ENCODE measurements at places on chromosomes 7 and 10. TPM values are rescaled to one million over a fixed set of nuclear protein-coding genes. Genes with fewer than 3 reads are reported as not detected.

DNA sequence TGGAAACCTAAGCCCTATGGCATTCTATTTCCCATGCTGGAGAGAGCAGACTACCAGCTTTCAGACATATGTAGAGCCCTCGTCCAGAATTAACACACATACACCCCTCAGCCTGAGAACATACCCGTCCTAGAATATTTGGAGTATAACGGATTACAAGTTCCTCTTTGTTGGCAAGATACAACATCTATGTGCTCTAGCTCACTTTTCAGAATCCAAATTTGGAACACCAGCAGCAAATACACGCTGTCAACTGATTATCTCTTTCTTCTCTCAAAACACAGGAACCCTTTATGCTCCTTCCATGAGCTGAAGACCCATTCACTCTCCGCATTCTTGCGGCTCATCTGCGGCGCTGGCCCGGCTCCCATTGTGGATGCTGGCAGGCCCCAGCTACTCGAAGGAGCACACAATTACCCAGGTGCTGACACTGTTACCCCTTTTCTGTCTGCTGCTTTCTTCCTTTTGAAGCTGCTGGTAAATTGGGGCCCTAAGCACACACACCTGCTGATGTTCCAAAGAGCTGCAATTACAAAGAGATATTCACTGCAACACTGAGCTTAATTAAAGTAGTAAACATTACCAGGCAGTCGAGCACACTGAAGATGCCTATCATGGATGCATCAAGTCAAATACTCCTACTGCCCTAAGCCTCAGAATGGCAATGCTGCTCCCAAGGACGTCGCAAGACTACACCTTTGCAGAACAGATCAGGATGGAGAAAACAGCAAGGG is 70.0 kb downstream of the VOPP1 start:
- H3K4me3 ChIP-seq, result no peak overlapping the region
- DNase-seq, result no peak
- no peaks in the 10 kb centered on the region for H3K27me3 ChIP-seq
- no peaks in the 10 kb centered on the region for H3K4me1 ChIP-seq

DNA sequence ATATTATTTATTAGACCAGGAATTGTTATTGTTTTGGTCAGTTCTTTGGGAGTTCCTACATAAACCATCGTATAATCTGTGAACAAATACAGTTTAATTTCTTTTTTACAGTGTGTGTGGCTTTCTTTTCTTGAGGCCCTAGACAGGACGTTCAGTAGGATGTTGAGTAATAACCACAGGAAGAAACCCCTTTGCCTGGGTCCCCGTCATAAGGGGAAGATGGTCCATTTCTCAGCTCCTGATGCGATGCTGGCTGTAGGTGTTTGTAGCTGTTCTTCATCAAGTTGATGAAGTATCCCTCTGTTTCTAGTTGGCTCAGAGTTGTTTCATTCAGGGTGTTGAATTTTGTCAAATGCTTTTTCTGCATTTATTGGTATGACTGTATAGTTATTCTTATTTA is 219.7 kb upstream of the ADARB2 start:
- no peak overlapping the region for H3K4me3 ChIP-seq
- H3K4me1 ChIP-seq, result no peaks in the 10 kb centered on the region
- no peaks in the 10 kb centered on the region for H3K27me3 ChIP-seq
- no peaks in the 10 kb centered on the region for H3K36me3 ChIP-seq

GRCh38 chr10:125064681-125065492 is 95.5 kb downstream of the CTBP2 start:
- H3K4me3 ChIP-seq, result no peak overlapping the region
- peaks cover 3% of the 10 kb centered on the region for H3K4me1 ChIP-seq
- H3K27me3 ChIP-seq, result no peaks in the 10 kb centered on the region
- H3K36me3 ChIP-seq, result peaks cover 6% of the 10 kb centered on the region
- DNase-seq, result peak; percentile 53
- H3K27ac ChIP-seq, result no peak overlapping the region

DNA sequence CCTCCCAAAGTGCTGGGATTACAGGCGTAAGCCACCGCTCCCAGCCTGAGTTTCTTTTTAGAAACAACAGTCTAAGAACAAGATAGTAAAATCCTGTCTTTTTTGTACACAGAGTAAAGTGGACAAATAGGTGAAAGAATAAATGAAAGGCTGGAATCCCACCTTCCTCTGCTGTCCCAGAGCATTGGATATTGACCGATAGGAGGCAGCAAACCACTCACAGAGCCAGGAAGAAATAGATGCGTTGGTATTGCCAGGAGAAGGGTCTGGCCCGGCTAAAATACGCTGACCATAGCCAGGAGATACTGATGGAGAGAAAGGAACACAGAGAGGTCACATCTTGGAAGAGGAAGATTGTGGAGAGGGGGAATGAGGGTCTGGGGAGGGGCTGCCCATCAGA is 11.4 kb upstream of the ZNF12 start:
- H3K4me1 ChIP-seq, result no peaks in the 10 kb centered on the region
- H3K36me3 ChIP-seq, result no peaks in the 10 kb centered on the region
- no peak for DNase-seq
- H3K4me3 ChIP-seq, result no peak overlapping the region

DNA sequence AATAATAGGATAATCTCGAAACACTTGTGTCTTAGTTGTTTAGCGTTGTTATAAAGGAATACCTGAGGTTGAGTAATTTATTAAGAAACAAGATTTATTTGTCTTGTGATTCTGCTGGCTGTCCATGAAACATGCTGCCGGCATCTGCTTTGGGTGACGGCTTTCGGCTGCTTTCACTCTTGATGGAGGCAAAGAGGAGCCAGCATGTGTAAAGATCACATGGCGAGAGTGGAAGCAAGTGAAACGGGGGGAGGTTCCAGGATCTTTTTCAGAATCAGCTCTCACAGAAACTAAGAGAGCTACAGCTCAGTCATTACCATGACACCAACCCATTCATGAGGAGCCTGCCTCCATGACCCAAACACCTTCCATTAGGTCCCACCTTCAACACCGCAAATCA is 402.8 kb downstream of the CDC14C start:
- no peaks in the 10 kb centered on the region for H3K27me3 ChIP-seq
- no peak for DNase-seq
- no peaks in the 10 kb centered on the region for H3K4me1 ChIP-seq
- H3K4me3 ChIP-seq, result no peak overlapping the region

- no peaks in the 10 kb centered on the region for H3K27me3 ChIP-seq
- no peak overlapping the region for H3K4me3 ChIP-seq
- H3K36me3 ChIP-seq, result no peaks in the 10 kb centered on the region
- no peak overlapping the region for H3K27ac ChIP-seq
- no peaks in the 10 kb centered on the region for H3K4me1 ChIP-seq
These were observed 953.4 kb downstream of the ANKRD7 start for GRCh38 chr7:119177863-119178262.

- no peak overlapping the region for H3K4me3 ChIP-seq
- DNase-seq, result peak; percentile 95
- no peaks in the 10 kb centered on the region for H3K36me3 ChIP-seq
- no peaks in the 10 kb centered on the region for H3K4me1 ChIP-seq
- no peaks in the 10 kb centered on the region for H3K27me3 ChIP-seq
- no peak overlapping the region for H3K27ac ChIP-seq
These were observed 4.1 kb downstream of the MBLAC1 start for GRCh38 chr7:100130608-100131453.

GRCh38 chr7:19011212-19011611 is 106.2 kb downstream of the TWIST1 start:
- H3K4me3 ChIP-seq, result no peak overlapping the region
- no peaks in the 10 kb centered on the region for H3K36me3 ChIP-seq
- no peaks in the 10 kb centered on the region for H3K27me3 ChIP-seq
- H3K27ac ChIP-seq, result no peak overlapping the region
- no peaks in the 10 kb centered on the region for H3K4me1 ChIP-seq

DNA sequence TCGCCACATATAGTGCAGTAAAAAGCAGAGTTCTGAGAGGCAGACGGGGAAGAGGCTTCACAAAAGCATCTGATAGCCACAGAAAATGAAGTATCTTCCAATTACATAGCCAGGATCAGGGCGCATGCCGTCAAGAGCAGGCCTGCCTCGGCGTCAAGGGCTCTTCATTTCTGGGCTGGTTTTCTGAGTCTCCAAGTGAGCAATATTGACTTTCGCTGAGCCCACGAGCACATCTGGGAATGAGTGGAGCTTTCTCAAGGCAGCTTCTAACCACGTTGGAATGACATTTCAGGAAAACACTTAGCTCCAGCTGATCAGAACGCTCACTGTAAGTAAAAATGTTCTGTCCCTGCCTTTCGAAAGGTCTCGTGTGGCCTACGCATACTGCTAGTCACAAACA is 51.9 kb downstream of the CLRN3 start:
- no peak overlapping the region for H3K4me3 ChIP-seq
- no peak for DNase-seq
- no peaks in the 10 kb centered on the region for H3K27me3 ChIP-seq
- no peaks in the 10 kb centered on the region for H3K4me1 ChIP-seq
- no peaks in the 10 kb centered on the region for H3K36me3 ChIP-seq

DNA sequence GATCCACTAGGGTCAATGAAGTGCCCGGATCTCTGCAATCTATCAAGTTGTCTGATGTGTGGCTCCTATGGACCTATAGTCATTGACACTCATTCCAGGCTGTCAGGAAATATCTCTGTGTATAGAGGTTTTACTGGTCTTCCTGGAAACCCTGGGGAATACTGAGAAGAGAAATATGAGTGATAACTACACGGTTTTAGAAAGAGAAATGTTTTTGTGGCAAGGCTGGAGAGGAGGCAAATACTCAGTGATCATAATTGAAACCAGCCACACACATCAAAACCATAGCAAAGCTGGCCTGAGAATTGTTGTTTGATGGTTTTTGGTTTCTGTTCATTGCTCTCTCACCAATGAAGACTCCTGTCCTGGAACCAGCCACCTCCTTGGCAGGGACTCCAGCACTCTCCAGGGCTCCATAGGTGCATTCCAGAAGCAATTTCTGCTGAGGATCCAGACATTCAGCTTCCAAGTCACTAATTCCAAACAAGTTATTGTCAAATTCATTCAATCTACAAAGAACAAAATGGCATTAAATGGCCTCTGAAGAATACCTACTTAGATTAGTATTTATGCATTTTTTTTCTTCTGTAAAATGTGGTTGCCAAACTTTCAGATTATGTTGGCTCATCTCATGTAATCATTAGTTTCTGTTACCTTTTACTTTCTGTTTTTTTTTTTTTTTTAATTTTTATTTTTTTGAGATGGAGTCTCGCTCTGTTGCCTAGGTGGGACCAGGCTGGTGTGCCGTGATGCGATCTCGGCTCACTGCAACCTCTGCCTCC is 108.6 kb upstream of the ABI1 start:
- no peaks in the 10 kb centered on the region for H3K27me3 ChIP-seq
- no peak overlapping the region for H3K27ac ChIP-seq
- no peak overlapping the region for H3K4me3 ChIP-seq
- no peak for DNase-seq
- H3K4me1 ChIP-seq, result no peaks in the 10 kb centered on the region

GRCh38 chr7:158469396-158470051 is 118.1 kb downstream of the PTPRN2 start:
- no peak for DNase-seq
- no peak overlapping the region for H3K4me3 ChIP-seq
- H3K27me3 ChIP-seq, result no peaks in the 10 kb centered on the region
- no peak overlapping the region for H3K27ac ChIP-seq
- H3K36me3 ChIP-seq, result no peaks in the 10 kb centered on the region
- H3K4me1 ChIP-seq, result no peaks in the 10 kb centered on the region

DNA sequence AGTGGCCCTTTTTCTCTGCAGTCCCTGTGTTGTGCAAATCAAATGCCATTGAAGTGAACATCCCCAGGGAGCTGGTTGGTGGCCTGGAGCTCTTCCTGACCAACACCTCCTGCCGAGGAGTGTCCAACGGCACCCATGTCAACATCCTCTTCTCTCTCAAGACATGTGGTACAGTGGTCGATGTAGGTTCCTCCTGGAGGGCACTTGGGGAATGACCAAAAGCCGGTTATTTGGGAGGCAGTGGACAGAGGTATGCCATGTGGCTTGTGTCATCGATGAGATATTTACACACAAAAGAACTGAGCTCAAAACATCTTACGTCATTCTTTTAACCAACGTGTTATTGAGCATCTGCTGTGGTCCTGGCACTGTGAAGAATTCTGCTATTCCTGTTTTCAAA is 19.7 kb downstream of the OIT3 start:
- H3K4me3 ChIP-seq, result no peak overlapping the region
- H3K27ac ChIP-seq, result no peak overlapping the region
- H3K4me1 ChIP-seq, result no peaks in the 10 kb centered on the region
- no peaks in the 10 kb centered on the region for H3K27me3 ChIP-seq
- no peaks in the 10 kb centered on the region for H3K36me3 ChIP-seq

- H3K27ac ChIP-seq, result peak overlapping the region; percentile 10
- no peaks in the 10 kb centered on the region for H3K27me3 ChIP-seq
- H3K4me1 ChIP-seq, result peaks cover 9% of the 10 kb centered on the region
- no peaks in the 10 kb centered on the region for H3K36me3 ChIP-seq
These were observed 52.0 kb downstream of the GRB10 start for GRCh38 chr7:50730446-50731400.

GRCh38 chr10:62217683-62218082 is 51.0 kb downstream of the RTKN2 start:
- H3K27me3 ChIP-seq, result no peaks in the 10 kb centered on the region
- no peaks in the 10 kb centered on the region for H3K4me1 ChIP-seq
- H3K4me3 ChIP-seq, result no peak overlapping the region

DNA sequence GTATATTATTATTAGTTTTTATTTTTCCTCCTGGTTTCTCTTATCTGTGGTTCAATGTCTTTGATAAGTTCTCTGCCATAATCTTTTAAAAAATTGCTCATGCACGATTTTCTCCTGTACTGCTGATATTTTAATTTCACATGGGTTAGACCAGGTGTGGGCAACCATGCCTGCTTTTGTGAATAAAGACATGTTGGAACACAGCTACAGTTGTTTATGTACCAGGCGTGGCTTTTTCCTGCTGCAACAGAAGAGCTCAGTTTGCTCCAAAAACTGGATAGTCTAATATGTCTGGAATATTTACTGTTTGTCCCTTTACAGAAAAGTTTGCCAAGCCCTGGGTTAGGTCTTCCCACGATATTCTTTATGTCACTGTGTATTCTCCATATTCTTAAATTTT is 105.2 kb downstream of the VWC2 start:
- no peak overlapping the region for H3K4me3 ChIP-seq
- no peak overlapping the region for H3K27ac ChIP-seq
- no peaks in the 10 kb centered on the region for H3K4me1 ChIP-seq
- H3K27me3 ChIP-seq, result no peaks in the 10 kb centered on the region
- DNase-seq, result no peak

- H3K4me3 ChIP-seq, result no peak overlapping the region
- H3K27me3 ChIP-seq, result no peaks in the 10 kb centered on the region
- H3K27ac ChIP-seq, result no peak overlapping the region
- no peaks in the 10 kb centered on the region for H3K4me1 ChIP-seq
- no peak for DNase-seq
- no peaks in the 10 kb centered on the region for H3K36me3 ChIP-seq
These were observed 9.2 kb downstream of the MAT1A start for GRCh38 chr10:80280071-80280800.

Gene PHF14
- 51.8 TPM for total RNA-seq

Gene TCERG1L
- not detected for total RNA-seq

Gene HOXA6
- total RNA-seq, result 7.6 TPM

Gene ODAD2
- total RNA-seq, result 1.3 TPM

Gene SFTPA1
- total RNA-seq, result 1.7 TPM

Gene SKAP2
- total RNA-seq, result 43.4 TPM

Gene OR6B1
- total RNA-seq, result not detected

Gene GIMAP1
- total RNA-seq, result 5.4 TPM

Gene PTF1A
- not detected for total RNA-seq

Gene GSDME
- 16.3 TPM for total RNA-seq

Gene SEC61A2
- total RNA-seq, result 7.9 TPM

Data from aorta (tissue), 5 donors.